ENCODE measurements at places on chromosomes 12 and 14.

GRCh38 chr12:132486168-132486567 is 3.8 kb upstream of the FBRSL1 start:
- DNase-seq = no peak

DNA sequence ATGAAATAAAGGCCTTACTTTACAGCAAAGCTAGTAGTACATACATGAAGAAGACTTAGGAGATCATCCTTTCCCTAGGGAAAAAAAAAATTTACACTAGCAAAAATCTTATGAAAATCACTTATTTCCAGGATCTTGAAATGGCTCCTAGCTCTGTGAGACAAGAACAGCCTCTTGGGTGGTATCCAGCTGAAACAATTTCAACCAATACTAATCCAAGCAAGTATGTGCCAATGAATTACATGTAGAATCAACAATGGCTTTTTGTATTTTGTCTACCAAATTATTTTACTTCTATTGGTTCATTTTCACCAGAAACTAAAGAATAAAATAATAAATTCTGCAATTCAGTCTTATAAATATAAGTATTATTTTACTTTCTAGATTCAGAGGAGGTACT is 2.7 kb upstream of the SLCO1A2 start:
- DNase-seq = no peak

DNA sequence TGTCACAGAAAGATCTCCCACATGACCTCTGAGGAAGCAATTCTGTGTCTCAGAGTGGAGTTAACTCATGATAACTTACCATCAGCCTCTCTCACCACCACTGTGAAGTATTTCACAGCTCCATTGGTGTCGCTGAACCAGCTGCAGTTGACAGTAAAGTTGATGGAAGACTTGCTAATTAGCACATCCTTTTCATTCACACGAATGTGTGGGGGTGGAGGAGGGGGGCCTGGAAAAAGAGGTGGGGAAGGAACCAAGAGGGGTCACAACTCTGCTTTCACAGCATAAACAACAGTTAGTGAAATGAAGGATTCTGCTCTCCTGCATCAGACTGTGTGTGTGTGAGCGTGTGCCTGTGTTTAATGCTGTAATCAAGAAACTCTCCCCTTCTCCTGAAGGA is 82.1 kb downstream of the PTPRB start:
- DNase-seq = no peak

DNA sequence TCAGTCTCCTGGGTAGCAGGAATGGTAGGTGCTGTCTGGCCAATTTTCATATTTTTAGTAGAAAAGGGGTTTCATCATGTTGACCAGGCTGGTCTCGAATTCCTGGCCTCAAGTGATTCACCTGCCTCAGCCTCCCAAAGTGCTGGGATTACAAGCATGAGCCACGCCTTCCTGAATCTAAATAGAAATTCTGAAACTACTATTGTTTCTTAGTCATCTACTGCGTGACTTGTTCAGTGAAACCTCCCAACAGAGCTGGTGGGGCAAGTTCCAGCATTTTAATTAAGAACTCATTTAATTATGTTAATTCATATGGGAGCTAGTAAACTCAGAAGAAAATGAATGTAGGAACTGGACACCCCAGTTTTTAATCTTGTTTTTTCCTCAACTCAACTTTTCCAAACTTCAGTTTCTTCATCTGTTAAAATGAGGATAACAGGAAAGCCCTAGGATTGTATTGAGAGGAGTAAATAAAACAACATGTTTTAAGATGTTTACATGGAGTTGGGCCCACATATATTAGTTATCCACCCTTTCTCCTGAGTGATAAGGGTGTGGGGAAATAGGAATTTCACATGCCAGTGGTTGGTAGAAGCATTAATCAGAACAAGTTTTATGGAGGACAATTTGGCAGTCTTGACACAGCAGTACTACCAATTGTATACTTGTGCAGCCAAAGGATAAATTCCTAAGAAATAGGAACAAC is 335.8 kb upstream of the E2F7 start:
- DNase-seq = no peak

DNA sequence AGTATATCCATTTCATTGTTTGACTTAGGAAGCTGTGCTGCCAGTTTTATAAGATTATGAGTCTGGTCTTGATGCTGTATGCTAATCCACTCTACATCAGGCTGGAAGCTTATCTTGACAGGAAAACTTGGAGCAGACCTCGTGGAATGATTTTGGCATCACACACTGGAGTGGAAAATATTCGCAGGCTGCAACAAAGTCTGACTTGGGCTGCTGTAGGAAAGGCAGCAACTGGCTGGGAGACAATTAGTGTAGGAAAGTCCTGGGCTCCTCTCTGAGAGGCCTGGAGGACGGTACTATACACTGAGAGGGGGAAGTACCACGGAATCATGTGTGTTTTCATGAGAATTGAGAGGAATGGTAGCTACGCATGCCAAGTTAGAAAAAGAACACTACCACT is 383.7 kb downstream of the ETNK1 start:
- no peak for DNase-seq

DNA sequence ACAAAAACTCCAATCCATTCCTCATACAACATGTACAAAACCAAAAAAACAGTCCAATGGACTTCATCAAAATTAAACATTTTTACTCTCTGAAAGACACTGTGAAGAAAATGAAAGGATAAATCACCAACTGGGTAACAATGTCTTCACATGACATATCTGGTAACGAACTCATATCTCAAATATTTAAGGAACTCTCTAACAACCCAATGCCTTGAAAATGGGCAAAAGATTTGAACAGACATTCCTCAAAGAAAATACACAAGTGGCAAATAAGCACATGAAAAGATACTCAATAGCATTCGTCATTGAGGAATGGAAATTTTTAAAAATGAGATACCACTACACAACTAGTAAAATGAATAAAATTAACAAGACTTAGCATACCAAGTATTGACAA is 198.7 kb upstream of the RASSF8 start:
- DNase-seq = no peak

DNA sequence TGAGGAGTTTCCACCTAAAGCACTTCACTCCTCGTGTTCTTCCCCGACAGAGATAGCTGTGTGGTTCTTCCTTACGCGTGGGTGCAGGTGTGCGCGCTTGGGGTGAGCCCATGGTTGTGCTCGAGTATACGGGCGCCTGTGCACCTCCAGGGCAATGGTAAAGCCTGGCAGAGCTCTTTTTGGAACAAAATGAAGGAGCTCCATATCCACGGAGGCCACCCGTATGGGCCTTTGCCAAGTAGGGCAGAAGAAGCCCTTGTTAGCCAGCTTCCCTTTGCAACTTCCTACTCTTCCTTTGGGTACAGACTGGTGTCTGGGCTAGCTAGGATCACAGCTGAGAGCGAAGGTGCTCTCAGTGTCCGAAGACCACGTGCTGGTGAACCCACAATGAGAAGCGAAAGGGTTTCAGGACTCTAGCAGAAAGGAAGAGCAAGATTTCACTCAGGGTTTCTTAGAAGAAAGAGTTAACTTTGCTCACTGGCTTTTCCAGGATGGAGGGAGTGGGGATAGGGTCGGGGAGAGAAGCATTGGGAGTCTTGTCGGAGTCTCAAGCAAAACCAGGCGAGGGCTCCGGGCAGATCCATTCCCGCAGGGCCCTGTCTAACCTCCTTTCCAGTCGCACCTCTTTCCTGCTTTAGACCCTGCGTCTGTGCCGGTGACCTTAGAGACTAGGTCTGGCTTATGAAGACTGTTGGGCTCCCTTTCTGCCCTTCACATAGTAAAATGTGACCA is 960 bp upstream of the LRFN5 start:
- DNase-seq = no peak

DNA sequence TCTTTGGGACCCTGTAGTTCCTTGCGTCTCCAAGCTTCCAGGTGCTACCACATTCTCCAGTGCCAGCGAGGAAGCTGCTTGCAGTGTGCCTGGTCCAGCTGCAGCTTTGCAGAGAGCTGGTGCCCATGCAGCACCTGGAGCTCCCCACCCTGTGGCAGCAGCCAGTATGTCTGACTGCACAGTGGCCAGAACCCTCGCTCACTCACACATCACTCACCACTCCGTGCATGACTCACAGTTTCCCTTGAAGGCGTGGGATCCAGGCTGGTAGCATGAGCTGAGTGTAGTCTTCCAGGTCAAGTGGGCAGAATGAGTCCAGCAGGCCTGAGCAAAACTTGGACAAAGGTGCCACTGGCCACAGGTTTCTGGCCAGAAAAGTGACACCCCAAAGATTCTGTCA is 33.6 kb downstream of the SDR9C7 start:
- DNase-seq = no peak

- DNase-seq = peak; percentile 57
Observed at GRCh38 chr12:91326058-91327027, 143.7 kb upstream of the DCN start.

DNA sequence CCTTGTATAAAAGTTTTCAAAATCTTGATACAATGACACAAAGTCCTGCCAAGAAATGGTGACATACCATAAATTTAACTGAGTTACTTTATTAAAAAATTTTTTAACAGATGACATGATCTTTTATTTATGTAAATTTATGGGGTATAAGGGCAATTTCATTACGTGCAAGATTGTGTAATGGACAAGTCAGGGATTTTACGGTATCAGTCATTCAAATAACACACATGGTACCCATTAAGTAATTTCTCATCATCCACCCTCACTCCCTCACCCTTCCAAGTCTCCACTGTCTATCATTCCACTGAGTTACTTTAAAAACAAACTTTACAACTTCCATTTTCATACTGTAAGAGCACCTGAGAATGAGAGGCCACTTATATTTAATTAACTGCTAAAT is 37.4 kb downstream of the SPTLC2 start:
- DNase-seq = no peak

DNA sequence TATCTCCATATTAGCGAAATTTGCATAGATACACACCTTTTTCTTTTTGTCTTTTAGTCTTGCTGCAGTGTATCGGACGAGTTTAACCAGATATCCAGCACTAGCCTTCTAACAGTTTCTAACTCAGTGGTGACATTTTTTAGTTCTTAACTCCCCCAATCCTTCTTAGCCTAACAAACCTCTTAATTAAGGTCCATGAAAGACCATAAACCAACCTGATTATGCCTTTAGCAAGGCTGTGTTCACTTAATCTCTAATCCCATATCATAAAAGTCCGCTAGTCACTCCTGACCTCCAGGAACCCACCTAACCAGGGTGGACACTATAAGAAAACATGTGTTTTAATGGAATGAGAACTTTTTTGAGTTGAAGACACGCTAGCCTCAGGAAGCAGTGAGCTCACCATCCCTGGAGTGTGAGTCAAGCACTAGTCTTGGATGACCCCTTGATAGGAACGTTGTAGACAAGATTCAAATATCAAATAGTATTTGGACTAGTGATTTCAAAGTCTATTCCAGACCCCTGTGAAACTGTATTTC is 9.5 kb downstream of the CDKN1B start:
- peak; percentile 21 for DNase-seq

- DNase-seq = no peak
Observed at GRCh38 chr12:42235426-42235825, 2.6 kb downstream of the YAF2 start.

DNA sequence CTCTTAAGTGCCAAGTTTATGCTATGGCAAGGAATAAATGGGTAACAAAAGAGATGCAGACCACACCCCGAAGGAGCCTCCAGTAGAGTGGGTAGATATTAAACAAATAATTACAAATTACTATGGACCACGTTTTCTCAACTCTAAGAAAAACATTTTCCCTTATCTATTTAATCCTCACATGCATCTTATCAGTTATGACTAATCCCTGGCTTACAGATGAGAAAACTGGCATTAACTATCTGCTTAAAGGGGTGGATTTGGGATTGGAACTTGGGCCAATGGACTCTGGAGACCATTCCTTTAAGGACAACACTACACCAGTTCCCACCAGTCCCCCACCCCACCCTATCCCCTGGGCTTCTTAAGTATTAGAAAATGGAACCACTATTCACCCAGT is 26.3 kb downstream of the PPM1H start:
- no peak for DNase-seq

GRCh38 chr12:120474616-120474960 is 5.0 kb upstream of the SRSF9 start:
- DNase-seq = peak; percentile 84

GRCh38 chr14:52827426-52827825 is 36.0 kb upstream of the GNPNAT1 start:
- DNase-seq = no peak

- DNase-seq = peak; percentile 33
Observed at GRCh38 chr12:45336331-45336730, 120.4 kb downstream of the ANO6 start.

GRCh38 chr14:80572666-80573065 is 361.4 kb upstream of the DIO2 start:
- no peak for DNase-seq

DNA sequence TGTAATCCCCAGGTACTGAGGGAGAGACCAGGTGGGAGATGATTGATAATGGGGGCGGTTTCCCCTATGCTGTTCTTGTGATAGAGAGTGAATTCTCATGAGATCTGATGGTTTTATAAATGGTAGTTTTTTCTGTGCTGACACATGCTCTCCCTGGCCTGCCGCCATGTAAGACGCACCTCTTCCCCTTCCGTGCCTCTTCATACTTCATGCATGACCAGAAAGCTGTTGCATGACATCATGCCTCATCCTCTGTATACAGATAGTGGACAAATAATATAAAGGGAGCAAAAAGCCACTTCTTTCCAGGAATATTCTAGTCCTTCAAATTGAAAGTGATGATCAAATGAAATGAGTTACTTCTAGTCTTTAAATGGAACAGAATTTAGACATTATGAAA is 47.3 kb upstream of the LRIG3 start:
- no peak for DNase-seq

- no peak for DNase-seq
Observed at GRCh38 chr12:66156654-66157053, 13.1 kb downstream of the TMBIM4 start.

GRCh38 chr14:99706107-99706900 is 22.2 kb downstream of the CYP46A1 start:
- DNase-seq = no peak

GRCh38 chr14:60815371-60815770 is 80.8 kb downstream of the MNAT1 start:
- DNase-seq = no peak

- DNase-seq = peak; percentile 5
Observed at GRCh38 chr12:13937735-13938134, 43.7 kb downstream of the GRIN2B start.

DNA sequence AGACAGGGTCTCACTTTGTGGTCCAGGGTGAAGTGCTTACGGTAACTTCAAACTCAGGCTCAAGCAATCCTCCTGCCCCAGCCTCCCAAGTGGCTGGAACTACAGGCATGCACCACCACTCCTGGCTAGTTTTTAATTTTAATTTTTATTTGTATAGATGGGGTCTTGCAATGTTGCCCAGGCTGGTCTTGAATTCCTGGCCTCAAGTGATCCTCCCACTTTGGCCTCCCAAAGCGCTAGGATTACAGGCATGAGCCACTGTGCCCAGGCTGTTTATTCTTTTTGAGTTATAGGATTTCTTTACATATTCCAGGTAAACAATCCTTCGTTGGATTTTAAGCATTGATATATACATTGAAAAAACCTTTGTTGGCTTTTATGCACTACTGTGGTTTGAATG is 26.7 kb downstream of the SOCS2 start:
- DNase-seq = no peak

GRCh38 chr12:115606040-115606439 is 671.5 kb downstream of the MED13L start:
- DNase-seq = no peak

Measured in inflammatory macrophage (primary cell).